Chondrocyte (in vitro differentiated cells): ENCODE measurements at places on chromosomes 3 and 15. TPM values are rescaled to one million over a fixed set of nuclear protein-coding genes. Genes with fewer than 3 reads are reported as not detected.

GRCh38 chr3:5002174-5002870, 23.1 kb downstream of the BHLHE40 start:
- H3K27me3 ChIP-seq, result no peaks in the 10 kb centered on the region
- no peak overlapping the region for H3K27ac ChIP-seq
- peaks cover 3% of the 10 kb centered on the region for H3K4me1 ChIP-seq
- DNase-seq, result no peak

GRCh38 chr3:3739330-3740060, 59.7 kb upstream of the LRRN1 start:
- H3K27me3 ChIP-seq, result peaks cover 7% of the 10 kb centered on the region
- no peak overlapping the region for H3K27ac ChIP-seq
- H3K4me3 ChIP-seq, result no peak overlapping the region
- H3K4me1 ChIP-seq, result no peaks in the 10 kb centered on the region

DNA sequence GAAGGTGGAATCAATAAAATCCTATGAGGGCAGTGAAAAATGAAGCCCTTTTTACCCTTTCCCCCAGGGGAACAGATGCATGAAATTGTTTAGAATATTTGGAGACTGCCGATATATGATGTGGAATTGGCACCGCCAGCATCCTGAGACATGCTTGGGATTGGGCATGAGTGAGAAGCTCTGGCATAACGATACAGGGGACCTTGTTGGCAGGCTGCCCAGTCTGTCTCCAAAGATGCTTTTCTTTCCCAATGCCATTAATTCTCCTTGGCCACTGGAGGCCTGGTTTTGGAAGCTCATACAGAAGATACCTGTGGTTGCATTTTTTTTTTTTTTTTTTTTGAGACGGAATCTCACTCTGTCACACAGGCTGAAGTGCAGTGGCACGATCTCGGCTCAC, 800.6 kb upstream of the LMCD1 start:
- H3K4me1 ChIP-seq, result no peaks in the 10 kb centered on the region
- peaks cover 2% of the 10 kb centered on the region for H3K27me3 ChIP-seq
- no peaks in the 10 kb centered on the region for H3K36me3 ChIP-seq
- H3K4me3 ChIP-seq, result no peak overlapping the region
- H3K27ac ChIP-seq, result no peak overlapping the region

GREM1 gene
- total RNA-seq, result 142 to 227 TPM (median 151 TPM) in 3 replicates
